H1 (cell line): ENCODE measurements at places on chromosomes 7 and 10. TPM values are rescaled to one million over a fixed set of nuclear protein-coding genes. Genes with fewer than 3 reads are reported as not detected.

The ICA1 gene
- 36.9 and 37.1 TPM in 2 replicates for total RNA-seq

The ABCB1 gene
- total RNA-seq: 0.88 and 1.2 TPM in 2 replicates

The DNAAF5 gene
- 55.1 and 56.5 TPM in 2 replicates for total RNA-seq

The TRPV6 gene
- 0.48 and 0.52 TPM in 2 replicates for total RNA-seq

GRCh38 chr7:44639671-44640321 lies 33.4 kb downstream of the OGDH start:
- no peak for DNase-seq

DNA sequence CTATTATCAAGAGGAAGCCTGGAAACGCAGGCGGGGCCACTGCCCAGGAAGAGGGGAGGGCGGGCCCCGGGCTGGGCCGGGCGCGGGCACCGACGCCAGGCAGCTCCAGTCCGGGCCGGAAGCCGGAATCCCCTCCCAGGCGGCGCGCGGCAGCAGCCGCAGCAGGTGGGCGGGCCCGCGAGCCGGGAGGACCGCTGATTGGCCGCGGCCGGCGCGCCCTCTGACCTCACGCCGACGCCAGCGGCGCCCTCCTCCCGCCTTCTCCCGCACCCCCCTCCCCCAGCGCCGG lies 438 bp downstream of the BCL7B start:
- peak; percentile 95 for DNase-seq

- no peak for DNase-seq
These were observed 46.2 kb downstream of the CACUL1 start for GRCh38 chr10:118708571-118708970.

DNA sequence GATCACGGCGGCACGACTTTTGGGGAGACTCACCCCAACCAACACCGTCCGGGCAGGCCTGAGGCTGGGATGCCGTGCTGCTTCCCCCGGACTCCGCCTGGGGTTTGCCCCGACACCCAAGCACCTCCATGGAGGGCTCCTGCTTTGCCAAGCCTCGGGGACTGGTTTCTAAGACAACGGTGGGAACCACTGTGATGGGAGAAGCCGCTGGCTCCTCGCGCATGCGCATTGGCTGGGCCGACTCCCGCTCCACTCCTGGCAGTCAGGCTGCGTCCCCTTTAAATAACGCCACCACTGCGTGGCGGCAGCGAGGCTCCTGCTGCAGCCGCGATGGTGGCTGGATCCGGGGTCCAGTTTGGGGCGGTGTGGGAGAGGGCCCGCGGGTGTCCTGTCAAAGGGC lies 201.0 kb downstream of the ZNF716 start:
- DNase-seq: no peak

DNA sequence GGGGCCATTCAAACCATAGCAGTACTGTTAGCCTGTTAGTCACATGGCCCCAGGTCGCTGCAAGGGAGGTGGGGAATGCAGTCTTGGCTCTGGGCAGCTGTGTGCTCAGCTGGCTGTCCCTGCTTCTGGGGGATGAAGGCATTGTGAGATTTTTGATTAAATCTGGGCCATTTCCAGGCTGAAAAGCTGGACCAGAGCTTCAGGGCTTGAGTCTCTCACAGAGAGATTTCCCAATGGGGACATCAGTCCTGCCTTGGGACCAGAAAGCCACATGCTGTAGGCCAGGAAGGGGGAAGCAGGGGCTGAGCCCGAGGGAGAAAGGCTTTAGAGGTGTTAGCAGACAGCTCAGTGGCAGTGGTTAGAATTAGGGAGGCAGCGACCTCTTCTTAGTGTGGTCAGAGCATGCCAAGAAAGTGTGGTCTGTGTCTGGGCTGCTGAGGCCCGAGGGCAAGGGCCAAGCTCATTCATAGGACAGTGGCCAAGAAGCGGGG lies 33.6 kb downstream of the PALD1 start:
- DNase-seq: no peak

GRCh38 chr10:90041585-90041984 lies 340.2 kb downstream of the KIF20B start:
- DNase-seq: no peak

GRCh38 chr7:93622036-93623033 lies 47.8 kb upstream of the CALCR start:
- no peak for DNase-seq

GRCh38 chr10:69685426-69685801 lies 55.4 kb downstream of the FAM241B start:
- DNase-seq: no peak

DNA sequence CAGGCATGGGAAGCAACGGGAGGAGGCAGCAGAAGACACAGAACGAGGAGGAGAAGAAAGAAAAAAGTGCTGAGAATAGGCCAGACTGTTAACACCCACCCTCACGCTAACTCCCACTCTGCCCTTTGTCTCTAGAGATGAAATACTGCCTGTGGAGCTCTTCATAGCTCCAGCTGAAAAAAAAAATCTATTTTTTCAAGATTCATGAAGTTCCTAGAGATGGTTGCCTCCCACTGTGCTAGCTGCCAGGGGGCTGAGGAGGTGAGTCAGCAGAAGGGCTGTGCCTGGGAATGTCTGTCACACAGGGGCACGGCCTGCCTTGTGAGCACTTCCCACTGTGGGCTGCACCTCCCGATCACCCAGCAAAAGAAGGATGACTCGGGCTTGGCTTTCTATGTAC lies 144.5 kb downstream of the RNF216 start:
- DNase-seq: no peak

DNA sequence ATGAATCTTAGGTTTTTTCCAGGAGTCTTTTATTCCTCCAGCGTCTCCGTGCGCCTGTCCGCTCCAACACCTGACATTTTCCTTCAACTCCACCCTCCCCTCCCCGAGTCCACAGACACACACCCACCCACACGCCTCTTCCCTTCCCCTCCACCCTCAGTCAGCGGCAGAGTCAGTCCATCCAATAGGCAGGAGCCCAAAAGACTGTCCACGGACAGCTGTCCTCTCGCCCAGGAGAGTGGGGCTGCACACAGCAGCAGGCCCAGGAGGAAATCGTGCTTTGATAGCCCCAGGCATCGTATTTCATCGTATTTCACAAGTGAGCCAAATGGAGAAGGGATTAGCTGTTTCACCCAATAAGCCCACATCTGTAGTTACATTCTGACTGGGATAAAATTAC lies 285.1 kb downstream of the ZEB1 start:
- DNase-seq: no peak
